ENCODE measurements at places on chromosomes 13 and 19.

DNA sequence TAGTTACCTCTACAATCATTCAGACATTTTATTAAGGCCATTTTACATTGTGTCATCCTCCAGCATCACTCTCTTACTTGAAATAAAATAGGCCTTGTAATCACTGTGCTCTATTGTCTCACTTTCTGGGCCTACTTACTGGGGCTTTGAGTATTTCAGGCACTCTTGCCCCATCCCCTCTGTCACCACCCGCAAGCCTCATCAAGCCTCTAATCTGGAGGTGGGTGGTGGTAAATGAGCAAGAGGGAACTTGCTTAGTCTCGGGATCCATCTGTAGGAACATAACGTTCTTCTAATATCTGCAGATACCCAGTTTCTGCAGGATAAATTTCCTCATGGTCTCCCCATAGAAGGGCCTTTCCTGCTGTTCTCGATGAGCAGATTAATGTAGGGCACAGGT is 19.4 kb upstream of the GPR18 start:
- DNase-seq = no peak

DNA sequence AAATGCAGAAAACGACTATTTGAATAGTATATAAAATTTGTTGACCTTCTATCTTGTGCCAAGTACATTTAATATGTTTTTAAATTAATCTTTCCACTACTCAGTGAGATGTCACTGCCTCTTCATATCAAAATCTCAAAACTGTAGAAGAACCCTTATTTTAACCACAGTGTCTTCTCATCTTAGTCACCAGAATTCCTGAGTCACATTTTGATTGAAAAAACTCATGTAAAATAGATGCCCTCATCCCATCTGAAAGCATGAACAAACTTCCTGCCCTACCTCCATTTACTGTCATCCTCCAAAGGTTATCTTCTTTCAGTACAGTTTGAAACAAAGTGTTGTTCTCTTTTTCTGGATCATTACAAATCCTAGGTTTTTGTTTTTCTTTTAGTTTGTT is 1215.4 kb downstream of the PCDH9 start:
- no peak for DNase-seq

DNA sequence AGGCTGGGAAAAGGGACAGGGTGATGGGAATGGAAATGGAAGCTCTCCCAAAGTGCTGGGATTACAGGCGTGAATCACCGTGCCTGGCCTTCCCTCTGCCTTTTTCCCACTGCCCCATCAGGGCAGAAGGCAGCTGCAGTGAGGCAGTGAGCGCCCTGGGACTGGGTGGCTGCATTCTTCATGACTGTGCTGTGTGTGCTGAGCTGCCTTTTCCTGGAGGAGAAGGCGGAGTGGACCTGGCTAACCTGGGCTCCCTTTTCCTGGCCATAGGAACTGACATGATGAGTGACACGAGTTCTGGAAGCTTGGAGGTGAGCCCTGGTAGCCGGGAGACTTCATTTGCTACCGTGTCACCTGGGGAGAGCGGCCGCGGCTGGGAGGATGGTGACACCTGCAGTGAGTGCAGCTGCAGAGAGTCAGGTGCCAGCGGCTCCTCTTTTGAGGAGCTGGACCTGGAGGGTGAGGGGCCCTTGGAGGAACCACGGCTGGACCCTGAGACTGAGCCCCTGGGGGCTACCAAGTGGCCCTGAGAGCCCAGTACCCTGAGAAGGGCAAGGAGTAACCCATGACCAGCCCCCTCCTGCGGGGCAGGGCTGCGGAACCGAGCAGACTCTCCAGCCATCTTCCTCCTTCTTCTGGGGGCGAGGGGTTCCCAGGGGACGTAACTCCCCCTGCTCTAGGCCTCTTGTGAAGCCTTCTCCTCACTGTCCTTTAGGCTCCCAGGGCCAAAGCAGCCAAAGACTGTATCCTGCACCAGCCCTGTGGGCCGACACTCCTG is 26.3 kb upstream of the ZNF492 start:
- no peak for DNase-seq

- no peak for DNase-seq
Observed at GRCh38 chr13:28991764-28992163, 171.6 kb downstream of the MTUS2 start.

GRCh38 chr13:27854606-27855005 is 62.3 kb downstream of the GSX1 start:
- DNase-seq = no peak

DNA sequence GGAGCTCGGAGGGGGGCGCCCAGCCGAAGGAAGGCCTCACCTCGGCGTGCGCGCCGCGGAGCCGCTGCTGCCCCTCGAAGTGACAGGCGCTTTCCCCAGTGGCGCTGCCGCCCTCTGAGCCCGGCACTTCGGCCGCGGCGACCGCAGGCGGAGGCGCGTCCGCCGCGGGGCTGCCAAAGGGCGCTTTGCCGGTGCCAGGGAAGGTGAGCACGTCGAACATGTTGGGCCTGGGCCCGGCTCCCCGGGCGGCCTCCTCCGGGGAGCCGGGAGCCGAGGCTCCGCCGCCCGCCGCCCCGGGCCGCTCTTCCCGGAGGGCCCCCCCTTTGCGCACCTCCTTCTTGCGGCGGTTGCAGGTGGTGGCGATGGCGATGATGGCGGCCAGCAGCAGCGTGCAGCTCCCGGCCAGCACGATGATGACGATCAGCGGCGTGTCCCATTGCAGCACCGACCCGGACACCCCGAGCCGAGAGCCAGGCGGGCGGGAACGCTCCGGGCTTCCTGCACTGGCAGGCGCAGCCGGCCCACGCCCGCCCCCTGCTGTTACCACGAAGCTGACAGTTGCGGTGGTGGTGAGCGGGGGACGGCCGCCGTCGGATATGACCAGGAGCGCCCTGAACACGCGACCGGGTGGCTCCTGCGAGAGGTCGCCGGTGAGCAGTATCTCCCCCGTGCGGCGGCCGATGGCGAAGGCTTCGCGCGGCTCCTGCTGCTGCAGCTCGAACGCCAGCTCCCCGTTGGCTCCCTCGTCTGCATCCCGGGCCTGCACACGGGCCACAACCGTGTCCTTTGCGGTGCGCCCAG is 2.5 kb downstream of the PCDH8 start:
- DNase-seq = no peak

GRCh38 chr19:50565984-50566903 is 2.0 kb downstream of the LRRC4B start:
- DNase-seq = no peak

- peak; percentile 77 for DNase-seq
Observed at GRCh38 chr19:36136964-36137686, 2.7 kb upstream of the CAPNS1 start.

GRCh38 chr13:99871249-99871898 is 100.2 kb downstream of the ZIC5 start:
- no peak for DNase-seq

DNA sequence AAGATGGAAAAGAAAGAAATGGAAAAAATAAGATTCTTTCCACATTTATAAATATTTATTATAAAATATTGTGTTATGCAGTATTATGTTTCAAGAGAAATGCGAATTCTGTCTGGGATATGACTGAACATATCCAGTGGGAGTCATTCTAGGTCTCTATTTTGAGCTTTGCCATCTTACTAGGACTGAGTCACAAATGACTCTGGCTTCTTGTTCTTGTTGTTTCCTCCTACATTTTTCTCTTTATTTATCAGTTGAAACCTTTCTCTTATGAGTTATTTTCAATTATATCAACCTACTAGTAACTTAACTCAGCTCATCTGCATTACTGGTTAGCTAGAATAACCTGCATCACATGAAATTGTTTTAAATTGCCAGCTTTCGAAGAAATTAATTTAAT is 1247.3 kb downstream of the SLITRK1 start:
- DNase-seq = no peak

Data from HCT116 (cell line).